AG10803 (cell line): ENCODE measurements at places on chromosomes 16 and 17.

DNA sequence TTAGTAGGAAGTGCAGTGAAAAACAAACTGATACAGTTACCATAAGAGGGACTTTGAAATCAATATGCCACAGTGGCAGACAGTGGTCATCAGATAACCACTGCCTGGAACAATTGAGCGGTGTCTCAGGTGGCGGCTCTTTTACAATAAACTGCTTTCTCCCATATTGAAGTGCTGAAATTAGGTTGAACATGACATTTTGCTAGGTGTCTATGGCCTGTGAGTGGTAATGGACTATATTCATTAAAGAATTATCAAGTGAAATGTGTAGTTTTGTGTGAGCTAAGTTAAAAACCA is 214.7 kb downstream of the RPTOR start:
- no peak for DNase-seq

GRCh38 chr16:53892155-53892554 is 188.2 kb downstream of the FTO start:
- DNase-seq, result peak; percentile 73

- DNase-seq, result peak; percentile 44
These were observed 1.4 kb downstream of the HES7 start for GRCh38 chr17:8122422-8122923.

DNA sequence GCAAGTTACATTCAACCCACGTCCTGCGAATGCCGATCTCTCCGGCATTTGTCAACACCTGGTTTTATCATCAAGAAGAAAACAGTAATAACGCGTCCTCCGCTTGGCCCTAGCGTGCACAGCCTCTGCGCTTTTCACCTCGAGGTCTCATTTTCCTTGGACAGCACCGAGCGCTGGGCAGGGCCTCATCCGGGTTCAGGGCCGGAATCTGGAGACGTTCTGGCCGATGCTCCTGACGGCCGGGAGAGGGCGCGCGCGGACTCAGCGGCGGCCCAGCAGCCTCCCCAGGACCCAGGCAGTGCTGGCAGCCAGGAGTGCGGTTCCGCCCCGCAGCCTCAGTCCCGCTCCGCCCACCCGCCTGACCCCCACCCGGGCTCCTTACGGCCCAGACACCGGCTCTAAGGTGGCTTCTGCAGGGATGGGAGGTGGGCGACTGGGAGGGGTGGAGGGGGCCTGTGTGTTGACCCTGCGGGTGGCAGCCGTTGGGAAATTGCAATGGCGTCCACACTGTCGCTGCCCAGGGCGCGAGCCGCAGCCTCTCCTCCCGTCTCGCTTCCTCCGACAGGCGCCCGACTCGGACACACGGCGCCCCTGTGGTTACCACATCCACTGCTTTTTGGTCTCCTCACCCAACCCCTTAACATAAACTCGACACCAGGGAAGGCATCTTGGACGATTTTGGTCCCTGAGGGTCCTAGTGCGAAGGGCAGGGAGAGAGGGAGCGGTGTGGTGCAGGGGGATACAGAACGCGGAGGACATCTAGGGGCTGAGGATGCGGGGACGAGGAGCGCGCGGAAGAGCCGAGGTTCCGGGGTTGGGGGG is 7.4 kb upstream of the FLYWCH1 start:
- DNase-seq, result peak; percentile 82

DNA sequence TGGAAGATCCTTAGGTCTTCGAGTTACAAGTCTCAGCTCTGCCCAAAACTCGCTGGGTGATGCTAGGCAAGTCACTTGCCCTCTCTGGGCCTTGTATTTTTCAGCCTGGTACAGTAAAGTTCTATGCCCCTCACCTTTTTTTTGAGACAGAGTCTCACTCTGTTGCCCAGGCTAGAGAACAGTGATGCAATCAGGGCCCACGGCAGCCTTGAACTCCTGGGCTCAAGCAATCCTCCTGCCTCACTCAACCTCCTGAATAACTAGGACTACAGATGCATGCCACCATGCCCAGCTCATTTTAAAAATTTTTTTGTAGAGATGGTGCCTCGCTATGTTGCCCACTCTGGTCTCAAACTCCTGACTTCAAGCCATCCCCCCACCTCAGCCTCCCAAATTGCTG is 3.8 kb downstream of the MYH11 start:
- no peak for DNase-seq

GRCh38 chr16:9556949-9557665 is 465.7 kb downstream of the HAPSTR1 start:
- no peak for DNase-seq

GRCh38 chr16:19138601-19139000 is 24.8 kb downstream of the ITPRIPL2 start:
- DNase-seq, result peak; percentile 86

DNA sequence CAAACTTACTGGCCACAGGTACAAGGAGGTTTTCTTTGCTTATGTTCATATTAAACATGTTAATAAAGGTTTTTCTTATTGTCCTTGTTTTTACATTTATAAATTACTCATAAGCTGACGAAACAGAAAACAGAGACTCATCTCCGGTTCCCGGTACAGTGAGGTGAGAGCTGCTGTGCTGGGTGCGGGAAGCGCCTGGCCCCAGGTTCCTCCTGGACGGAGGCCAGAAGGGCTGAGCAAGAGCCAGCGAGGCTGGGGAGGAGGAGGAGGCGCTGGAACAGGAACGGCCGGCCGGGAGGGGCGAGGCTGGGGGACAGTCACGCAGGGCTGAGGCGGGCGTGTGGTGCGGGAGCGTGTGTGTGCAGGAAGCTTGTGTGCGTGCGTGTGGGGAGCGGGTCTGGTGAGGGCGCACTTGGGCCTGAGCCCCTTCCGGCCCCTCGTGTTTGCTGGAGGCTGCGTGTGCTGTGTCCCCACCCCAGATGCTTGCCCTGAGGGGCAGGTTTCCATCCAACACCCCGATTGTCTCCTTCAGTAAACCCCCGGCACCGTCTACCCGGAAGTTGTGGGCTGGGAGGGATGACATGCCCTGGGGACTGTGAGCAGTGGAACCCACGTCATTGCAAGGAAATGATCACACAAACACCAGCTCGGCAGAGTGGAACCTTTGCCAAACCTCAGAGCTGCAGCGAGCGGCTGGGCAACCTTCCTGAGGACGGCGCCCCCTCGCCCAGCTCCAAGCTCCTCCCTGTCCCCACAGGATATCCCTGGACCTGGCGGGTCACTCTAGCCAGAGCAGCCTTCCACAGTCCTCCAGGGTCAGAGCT is 19.5 kb downstream of the CD7 start:
- peak; percentile 91 for DNase-seq

DNA sequence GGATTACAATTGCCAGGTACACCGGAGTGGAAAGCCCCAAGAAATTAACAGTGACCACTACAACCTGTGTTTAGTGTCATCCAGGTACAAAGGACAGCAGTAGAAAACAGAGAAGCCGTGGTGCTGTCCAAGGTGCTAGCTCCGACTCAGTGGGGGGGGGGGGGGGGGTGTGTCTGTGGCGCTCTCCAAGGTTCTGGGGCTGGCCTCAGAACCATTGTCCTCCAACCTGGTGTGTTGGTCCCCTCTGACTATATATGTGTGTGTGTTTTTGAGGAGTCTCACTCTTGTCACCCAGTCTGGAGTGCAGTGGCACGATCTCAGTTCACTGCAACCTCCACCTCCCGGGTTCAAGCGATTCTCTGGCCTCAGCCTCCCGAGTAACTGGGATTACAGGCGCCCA is 5.8 kb upstream of the ZNF23 start:
- DNase-seq, result no peak

- no peak for DNase-seq
These were observed 23.8 kb downstream of the MINK1 start for GRCh38 chr17:4856937-4857314.

- no peak for DNase-seq
These were observed 48.7 kb downstream of the USP22 start for GRCh38 chr17:20993863-20994778.

DNA sequence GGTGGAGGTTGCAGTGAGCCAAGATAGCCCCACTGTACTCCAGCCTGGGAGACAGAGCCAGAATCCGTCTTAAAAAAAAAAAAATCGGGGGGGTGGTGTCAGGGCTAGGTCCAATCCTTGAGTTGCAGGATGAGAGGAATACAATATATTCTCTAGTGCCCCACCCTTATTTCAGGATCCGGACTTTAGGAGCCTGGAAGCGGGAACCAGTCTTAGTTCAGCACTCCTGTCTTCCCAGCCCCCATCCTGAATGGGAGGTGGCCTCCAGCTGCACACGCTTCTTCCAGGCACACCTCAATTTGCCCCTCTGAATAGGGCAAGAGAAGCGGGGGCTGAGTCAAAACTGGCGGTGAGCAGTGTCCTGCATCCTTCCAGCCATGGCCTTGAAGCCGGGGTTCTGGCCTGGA is 1.6 kb downstream of the FHOD1 start:
- no peak for DNase-seq

GRCh38 chr17:8556074-8556473 is 74.5 kb downstream of the MYH10 start:
- DNase-seq, result peak; percentile 31

GRCh38 chr16:52953215-52953614 is 99.5 kb downstream of the CHD9NB start:
- no peak for DNase-seq

DNA sequence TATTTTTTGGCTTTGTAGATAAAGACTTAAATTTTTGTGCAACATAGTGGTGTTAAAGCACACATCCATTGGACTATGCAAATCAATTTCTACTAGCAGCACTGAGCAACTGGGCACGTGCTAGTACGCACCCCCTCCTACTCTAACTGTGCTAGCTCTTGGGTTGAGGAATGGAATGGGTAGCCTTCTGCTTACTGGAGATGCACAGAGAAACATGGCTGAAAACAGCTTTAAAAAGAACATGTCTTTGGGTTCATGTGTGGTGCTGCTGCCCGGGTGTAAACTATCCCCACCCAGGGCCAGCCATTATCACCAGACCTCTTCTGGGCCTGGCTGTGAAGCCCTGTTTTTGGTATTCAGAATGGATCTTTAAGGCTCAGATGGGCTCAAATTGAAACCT is 7.3 kb downstream of the ESRP2 start:
- DNase-seq, result no peak
